ENCODE measurements at places on chromosomes 4 and X.

DNA sequence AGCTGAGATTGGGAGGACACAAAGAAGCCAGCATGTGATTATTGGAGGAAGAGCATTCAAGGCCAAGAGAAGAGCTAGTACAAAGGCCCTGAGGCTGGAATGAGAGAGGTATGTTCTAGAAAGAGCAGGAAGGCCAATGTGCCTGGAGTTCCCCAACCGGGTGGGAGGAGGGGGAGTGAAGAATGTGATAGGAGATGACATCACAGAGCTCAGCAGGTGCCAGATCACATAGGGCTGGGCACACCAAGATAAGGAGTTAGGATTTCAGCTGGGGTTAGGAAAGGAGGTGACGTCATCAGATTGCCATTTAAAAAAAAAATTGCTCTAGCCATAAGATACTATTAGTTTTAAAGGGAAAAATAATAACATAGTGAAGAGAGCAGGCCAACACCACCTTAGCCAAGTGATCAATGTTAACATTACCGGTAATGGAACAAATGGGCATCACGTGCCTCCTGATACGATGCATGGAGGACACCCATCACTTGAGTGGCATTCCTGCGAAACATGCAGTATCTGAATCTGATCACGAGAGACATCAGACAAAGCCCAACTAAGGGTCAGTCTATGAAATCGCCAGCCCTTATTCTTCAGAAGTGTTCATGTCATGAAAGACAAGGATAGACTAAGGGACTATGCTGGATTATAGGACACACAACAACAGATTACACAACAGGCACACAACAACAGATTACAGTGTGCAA is 344.3 kb downstream of the BCOR start:
- DNase-seq: no peak

DNA sequence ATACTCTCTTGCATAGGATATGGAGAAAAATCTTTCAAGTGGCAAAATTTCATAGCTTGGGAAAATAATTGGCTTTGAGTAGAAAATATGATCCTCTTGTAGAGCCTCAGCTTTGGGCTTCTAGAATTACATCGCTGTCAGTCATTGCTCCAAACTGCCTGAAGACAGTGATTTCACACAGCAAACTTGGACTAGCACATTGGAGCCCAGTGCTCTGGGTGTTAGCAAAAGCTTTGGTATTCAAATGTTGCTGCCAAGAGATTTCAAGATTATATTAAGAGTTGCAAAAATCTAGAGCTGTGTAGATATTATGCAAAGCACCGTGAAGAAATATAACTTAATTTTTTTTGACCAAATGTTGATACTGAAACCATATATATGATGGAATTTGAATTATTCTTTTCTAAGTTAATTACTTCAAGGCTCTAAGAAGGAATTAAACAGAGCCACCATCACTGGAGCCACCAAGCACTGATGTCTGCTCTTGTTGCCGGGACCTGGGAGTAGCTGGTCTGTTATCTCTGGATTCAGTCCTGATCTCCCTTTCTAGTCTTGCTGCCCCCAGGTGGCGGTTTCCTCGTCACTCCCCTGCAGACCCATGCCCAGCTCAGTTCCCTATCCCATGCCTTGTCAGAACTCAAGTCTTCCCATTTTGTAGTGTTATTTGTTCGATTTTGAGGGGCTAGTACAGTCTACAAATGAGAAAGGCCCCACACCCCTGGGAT is 260.7 kb upstream of the SFRP2 start:
- DNase-seq: no peak

DNA sequence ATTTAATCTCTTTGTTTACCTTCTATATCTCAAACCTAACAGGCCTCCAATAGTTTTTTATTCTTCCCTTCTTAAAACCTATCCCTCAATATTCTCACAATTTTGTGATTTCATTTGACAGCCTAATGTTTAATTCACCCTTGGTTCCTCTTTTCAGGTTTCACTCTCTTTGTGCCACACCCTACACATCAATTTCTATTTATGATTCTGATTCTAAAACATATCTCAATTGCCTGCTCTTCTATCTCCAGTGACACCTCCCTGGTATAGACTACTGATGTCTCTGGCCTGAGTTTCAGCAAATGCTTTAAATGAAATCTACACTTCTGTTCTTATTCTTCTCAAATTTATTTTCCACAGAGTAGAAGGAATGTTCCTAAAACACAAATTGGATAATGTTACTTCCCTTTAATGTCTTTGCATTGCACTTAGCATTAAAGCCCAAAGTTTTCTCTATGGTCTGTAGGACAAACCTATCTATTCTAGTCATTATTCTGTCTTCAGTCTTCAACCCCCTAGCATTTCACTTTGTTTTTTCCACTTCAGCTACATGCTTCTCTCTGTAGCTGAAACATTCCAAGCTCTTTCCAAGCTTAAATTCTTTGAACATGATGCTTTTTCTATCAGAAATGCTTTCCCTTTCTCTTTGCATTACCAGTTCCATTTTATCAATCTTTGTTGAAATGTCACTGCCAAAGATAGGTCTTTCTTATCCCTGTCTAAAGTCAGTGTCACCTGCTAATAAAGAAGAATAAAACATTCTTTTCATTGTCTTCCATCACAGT is 622.0 kb downstream of the CENPC start:
- no peak for DNase-seq

DNA sequence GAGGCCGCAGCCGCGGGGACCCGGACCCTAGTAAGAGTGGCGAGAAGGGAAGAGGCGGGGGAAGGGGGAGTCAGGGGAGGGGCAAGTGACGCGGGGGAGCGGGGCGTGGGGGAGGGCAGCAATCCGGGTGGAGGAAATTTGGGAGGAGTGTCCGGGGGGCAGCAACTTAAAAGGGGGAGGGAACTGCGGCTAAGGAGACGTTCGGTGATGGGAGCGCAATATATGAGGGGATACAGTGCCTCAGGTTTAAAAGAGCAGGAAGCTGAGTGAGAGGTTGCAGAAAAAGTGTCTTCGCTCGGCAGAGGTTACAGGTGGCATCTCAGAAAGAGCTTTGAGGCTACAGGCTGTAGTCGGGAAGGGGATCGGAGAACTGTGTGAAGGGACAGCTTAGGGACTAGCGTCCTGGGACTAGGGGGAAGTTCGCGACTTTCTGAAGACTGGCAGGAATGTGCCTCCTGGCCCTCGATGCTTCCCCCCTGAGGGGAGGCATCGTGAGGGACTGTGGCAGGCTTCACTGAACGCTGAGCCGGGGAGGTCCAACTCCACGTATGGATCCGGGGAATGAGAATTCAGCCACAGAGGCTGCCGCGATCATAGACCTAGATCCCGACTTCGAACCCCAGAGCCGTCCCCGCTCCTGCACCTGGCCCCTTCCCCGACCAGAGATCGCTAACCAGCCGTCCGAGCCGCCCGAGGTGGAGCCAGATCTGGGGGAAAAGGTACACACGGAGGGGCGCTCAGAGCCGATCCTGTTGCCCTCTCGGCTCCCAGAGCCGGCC is 519 bp downstream of the FOXO4 start:
- peak; percentile 38 for DNase-seq

DNA sequence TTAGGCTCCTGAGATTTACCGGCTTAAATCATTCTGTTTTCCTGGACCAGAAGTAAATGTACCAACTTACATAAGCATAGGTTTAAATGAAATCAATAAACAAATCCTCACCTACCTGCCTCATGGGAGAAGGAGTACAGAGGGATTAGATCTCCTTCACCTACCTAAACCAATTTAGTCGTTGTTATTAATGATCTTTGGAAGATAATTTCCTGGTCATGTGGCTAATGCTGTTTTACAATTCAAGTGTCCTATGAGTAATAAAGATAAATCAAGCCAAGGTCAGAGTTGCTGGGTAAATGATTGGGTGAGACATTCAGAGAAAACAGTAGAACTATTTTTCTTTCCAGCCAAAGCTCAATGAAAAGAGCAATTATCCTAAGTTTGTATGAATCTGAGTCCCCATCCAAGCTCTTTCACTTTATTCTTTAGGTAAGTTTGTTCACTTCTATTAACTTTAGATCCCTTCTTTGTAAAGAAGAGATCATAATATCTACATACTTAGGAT is 423.0 kb upstream of the FAM241A start:
- DNase-seq: no peak

GRCh38 chrX:108271397-108271787 is 166.8 kb downstream of the COL4A6 start:
- DNase-seq: no peak

GRCh38 chr4:173457893-173458292 is 59.0 kb upstream of the SCRG1 start:
- no peak for DNase-seq

- no peak for DNase-seq
Measured at GRCh38 chr4:110165382-110166286, 32.8 kb downstream of the ELOVL6 start.

GRCh38 chr4:169117591-169118081 is 107.6 kb upstream of the CBR4 start:
- no peak for DNase-seq

GRCh38 chr4:159552979-159553768 is 450.3 kb downstream of the RAPGEF2 start:
- no peak for DNase-seq

GRCh38 chrX:48573690-48574269 is 504 bp upstream of the RBM3 start:
- no peak for DNase-seq

All from hippocampal formation (tissue), 2 donors.